ENCODE measurements at places on chromosomes 12 and 14. TPM values are rescaled to one million over a fixed set of nuclear protein-coding genes. Genes with fewer than 3 reads are reported as not detected.

Gene TSPAN8
- not detected for total RNA-seq

Gene SYNDIG1L
- not detected for total RNA-seq

Gene CLEC6A
- total RNA-seq = not detected

Gene OR4K14
- not detected for total RNA-seq

Gene SLC25A47
- not detected for total RNA-seq

DNA sequence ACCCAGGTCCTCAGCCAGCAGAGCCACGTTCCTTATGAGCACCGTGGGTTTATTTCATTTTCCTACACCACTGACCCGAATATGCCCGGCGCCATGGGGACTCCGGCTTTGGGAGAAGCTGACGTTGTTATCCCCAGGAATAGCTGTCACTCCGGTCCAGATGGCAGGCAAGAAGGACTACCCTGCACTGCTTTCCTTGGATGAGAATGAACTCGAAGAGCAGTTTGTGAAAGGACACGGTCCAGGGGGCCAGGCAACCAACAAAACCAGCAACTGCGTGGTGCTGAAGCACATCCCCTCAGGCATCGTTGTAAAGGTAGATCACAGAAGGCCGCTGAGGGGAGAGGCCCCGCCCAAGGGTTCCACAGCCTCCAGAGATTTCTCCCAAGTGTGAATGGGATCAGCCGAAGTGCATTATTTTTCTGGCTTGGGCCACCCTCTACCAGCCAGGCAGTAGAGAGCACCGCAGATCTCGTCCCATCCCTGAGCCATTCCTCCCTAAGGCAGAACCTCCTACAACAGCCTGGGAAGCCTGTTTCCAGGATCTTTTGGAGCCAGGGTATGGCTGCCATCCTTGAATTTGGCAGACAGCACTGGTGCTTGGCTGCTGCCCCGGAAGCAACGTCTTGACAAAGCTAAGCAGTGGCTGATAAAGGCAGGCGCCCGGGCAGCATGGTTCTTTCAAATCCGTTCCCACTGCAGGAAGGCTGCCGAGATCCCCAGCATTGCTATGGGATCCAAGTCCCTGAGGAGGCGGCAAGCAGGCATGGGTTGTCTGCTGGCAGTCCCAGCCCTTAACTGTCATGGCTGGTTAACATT, 17.8 kb downstream of the CDK2AP1 start:
- ATAC-seq = no peak

DNA sequence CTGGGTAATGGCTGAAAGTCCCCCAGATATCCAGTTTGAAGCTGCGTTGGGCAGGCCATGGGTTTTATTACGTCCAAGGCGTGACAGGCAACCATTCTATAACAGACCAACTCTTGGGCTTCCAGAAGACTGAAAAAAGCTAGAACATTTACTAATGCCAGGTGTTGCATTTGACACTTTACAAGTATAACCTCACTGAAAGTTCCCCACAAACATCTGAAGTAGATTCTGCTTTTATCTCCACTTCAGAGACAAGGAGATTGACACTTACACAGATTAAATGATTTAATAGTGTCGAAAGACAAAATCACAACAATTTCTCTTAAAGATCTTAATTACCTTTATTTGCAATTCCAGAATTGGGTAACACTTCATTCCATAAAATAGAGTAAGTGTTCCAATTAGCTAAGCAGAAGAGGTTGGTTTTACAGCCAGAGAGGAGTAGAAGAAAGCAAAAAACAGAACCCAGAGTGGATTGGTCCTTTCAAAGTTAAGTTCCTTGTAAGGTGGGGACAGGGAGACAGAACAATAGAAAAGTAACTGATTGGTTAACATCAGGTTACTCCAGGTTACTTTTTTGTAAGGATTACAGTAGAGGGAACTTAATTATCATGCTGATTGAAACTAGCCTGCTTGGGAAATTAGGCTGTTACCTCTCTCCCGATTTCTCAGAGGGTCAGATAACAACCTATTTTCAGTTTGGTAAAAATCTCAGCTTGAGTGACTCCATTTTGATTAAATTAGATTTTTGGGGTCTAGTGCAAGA, 11.3 kb downstream of the SOCS2 start:
- no peak for ATAC-seq

DNA sequence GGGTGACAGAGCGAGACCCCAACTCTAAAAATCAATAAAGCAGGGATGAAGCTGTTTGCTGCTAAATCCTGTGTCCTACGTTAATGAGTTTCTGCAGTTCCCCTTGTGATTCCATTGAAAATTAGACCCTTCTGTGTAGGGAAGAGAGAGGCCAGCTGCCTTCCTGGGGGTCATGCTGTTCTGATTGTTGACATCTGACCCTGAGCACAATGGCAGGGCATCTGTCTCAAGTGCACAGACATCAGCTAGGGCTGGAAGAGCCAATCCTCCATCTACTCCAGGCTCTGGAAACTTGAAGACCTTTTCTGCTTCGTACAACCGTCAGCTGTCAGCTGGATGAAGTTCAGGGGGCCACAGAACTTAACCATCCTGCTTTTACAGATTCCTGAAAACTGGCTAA, 10.1 kb downstream of the FBXL14 start:
- no peak for ATAC-seq

DNA sequence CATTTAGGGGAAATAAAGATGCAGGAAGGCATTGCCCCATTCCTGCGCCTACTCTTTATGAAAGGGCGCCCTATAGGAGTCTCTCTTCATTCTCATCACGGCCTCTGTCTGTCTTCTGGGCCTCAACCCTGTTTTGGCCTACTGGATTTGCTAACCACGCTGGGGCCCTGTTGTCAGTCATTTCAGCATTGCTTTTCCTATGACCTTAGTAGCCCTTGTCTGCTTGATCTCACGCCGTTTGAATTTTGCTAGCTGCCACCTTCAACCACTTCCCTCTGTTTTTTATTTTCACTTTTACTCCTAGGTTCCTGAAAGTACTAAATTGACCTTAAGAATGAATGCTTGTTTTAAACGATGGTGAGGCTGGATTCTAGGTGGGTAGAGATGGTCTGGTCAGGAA, 139.0 kb downstream of the SYNE2 start:
- ATAC-seq = no peak

GRCh38 chr12:91958816-91959215, 186.8 kb downstream of the BTG1 start:
- no peak for ATAC-seq

GRCh38 chr14:64554556-64554955, 4.8 kb downstream of the PPP1R36 start:
- ATAC-seq = no peak

DNA sequence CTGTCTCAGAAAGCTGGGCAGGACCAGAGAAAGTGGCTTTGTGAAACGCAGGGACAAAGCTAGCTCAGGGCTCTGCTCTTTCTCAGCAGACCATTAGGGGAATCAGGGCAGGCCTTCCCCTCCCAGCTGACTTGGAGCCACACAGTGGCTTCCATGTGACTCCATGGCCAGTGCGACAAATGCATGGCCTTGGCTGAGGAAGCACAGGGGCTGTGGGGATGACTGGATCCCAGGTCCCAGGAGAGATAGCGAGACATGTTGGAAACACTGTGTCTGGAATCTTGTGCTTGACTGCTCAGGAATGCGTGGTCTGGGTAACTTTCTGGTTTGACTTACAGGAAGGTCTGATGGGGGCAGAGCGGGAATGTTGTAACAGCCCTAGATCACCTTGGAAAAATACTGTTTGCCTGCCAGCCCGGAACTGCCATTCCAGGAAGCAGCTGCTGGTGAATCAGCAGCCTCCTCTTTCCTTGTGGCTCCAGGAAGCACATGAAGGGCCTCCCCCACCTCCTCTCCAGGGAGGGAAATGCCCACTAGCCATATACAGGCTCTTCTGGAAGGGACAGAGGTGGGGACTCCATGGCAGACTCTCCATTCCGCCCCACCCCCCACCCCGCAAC, 133.5 kb upstream of the HIF1A start:
- no peak for ATAC-seq

- no peak for ATAC-seq
Observed at GRCh38 chr12:108432423-108433121, 82.5 kb upstream of the FICD start.

DNA sequence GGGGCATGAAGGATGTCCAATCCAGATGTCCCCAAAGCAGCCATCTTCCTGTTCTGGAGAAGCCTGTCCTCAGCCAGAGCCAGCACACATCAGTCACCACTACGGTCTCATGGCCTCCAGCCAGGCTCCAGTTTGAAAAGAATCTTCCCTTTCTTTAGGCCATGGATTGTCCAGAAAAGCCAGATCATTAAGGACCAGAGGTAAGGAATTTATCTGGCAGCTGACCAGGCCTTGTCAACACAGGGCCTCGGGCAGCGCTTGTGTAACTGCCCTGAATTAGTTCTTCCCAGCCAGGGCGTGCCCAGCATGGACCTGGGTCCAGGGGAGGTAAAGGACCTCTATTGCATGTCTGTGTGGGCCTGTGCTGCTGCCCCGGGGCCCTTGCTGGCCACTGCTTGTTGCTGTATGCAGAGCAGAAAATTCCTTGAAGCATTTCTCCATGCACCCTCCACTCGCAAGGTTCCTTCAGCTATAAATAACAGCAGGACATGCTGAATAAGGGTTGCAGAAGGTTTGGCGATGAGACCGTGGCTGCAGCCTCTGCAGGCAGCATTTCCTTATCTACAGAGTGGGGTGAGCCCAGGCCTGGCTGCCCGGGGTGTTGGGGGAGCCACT, 21.7 kb upstream of the VPS37B start:
- ATAC-seq = no peak
